ENCODE measurements at places on chromosomes 6 and 20.

DNA sequence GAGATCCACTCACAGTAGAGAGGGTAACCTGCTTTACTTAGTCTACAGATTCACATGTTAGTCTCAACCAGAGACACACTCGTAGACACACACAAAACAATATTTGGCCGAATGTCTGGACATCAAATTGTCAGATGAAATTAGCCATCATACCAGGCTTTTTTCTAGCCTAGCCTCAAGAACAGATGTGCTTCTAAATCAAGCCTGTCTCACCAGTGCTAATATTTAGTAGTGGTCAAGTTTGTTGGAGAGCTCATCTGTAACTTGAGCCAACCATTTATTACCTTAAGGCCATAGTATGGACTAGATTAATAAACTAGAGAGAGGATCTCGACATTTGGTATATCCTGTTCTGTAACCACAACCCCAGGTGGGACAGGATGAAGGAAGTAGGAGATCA lies 1118.8 kb upstream of the MAP3K7 start:
- no peak for DNase-seq

DNA sequence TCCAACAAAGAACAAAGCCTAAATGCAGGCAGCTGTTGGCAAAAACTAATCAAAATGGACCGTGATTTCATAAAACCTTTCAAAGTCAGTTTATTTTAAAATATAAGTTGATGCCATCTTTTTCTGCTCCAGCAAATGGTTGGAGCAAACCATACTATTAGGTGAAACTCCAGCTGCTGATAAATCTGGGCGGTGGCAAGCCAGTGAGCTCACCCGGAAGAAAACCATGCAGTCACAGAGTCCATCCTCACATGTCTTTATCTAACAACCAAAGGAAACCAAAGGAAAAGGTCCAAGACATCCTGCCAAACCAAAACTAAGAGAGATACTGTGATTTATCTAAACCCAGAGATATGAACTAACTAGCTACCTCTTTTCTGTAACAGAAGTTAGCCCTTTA lies 72.6 kb downstream of the HIVEP2 start:
- no peak for DNase-seq

DNA sequence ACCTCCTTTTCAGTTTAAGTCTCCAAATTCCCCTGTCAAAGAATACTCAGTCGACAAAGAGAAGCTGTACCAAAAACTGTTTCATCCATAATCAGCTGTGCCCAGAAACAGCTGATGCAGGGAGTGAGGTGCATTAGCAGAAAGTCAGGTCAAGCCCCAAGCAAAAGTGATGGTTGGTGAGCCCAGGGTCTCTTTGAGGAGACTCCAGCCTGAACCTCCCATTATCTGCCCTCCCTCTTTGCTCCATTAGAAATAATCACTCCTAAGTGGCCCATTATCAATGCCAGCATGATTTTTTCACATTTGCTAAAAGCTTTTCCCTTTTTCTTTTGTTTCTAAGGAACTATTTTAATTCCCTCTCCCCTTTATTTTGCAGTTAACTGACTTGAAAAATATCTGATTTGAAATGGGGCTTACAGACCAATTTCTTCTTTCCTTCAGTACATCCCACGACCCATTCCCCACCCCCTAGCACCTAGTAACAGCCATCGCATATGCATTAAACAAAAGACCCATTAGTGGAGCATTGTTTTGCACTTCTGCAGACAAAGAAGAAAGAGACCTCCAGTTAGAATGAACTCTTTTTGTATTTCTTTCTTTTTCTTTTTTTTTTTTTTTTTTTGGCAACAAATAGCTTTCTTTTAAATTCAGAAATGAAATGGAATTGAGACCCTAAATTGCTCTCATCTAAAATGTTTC lies 257.0 kb downstream of the GRIK2 start:
- DNase-seq, result no peak

- no peak for DNase-seq
These were observed 95.5 kb upstream of the ZNF184 start for GRCh38 chr6:27568226-27568897.

- no peak for DNase-seq
These were observed 2.9 kb upstream of the HLA-DOB start for GRCh38 chr6:32819729-32820128.

GRCh38 chr6:38163186-38164130 lies 343.9 kb downstream of the ZFAND3 start:
- no peak for DNase-seq

- DNase-seq, result no peak
These were observed 212.9 kb upstream of the PMEPA1 start for GRCh38 chr20:57922706-57923105.

- no peak for DNase-seq
These were observed 62.6 kb downstream of the RPS12 start for GRCh38 chr6:132877003-132877402.

DNA sequence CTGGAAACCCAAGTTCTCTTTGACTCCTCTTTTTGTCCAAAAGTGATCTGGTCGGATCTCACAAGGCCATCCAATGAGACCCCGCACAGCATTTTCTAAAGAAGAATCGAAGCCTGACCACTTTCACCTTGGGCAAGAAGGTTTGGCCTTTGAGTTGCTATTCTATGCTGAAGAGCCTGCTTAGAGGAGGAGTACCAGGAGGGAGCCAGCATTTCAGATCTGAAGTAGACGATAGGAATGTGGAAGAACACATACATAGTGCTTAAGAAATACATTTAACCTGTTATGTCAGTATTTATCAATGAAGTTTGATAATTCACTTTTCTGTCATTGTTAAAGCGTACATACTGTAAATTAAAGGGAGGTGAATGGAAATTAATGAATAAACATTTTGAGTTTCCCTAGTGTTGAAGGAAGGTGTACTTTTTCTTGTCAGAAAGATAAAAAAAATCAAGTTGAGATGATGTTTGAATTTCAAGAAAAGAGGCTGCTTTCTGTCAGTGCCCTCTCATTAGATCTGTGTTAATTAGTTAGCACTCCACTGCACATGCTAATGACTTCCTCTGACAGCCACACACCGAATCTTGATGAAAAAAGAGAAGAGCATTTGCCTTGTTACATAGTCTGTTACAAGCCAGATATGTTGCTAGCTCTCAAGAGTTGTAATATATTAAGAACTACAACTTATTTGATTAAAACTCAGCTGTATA lies 10.9 kb upstream of the TDRD6 start:
- DNase-seq, result no peak

DNA sequence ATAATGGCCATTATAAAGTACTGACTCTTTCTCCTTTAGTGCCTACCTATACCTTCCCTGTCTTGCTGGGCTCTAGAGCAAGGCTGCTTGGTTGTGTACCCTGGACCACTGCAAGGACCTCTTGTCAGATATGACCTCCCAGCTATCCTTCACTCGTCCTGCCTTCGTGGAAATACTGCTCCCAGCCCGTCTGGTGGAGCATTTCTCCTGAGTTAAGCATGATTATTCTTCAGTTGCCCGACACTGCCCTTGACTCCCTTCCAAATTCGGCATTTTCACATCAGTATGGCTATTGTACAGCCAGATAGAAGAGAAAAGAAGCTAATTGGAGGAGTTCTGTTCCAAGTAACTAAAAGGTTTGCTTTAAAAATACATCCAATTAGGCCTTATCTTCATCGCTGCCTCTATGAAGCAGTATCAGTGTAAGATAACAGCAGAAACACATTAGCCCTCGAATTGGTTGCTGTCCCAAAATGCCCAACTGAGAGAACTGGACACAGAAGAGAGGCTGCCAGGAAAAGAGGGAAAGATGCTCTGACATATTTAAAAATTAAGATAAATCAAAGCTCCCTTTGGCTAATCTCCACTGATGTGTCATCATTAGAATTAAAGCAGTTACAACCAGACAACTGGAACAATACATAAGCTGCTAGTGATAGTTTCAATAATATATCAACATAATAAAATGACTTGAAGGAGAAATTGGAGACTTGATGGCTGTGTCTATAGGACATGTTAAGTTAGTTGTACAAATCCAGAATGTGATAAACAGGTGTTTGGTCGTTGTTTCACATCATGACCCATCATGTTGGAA lies 54.4 kb downstream of the OPRM1 start:
- no peak for DNase-seq

GRCh38 chr6:125020385-125020784 lies 58.1 kb downstream of the RNF217 start:
- no peak for DNase-seq
